ENCODE measurements at places on chromosomes 6 and 20.

GRCh38 chr6:26556263-26557070 lies 18.3 kb downstream of the HMGN4 start:
- DNase-seq: peak; percentile 84

GRCh38 chr20:8121666-8122065 lies 10.4 kb upstream of the PLCB1 start:
- DNase-seq: no peak

GRCh38 chr6:109348226-109348625 lies 34.0 kb downstream of the CD164 start:
- no peak for DNase-seq

DNA sequence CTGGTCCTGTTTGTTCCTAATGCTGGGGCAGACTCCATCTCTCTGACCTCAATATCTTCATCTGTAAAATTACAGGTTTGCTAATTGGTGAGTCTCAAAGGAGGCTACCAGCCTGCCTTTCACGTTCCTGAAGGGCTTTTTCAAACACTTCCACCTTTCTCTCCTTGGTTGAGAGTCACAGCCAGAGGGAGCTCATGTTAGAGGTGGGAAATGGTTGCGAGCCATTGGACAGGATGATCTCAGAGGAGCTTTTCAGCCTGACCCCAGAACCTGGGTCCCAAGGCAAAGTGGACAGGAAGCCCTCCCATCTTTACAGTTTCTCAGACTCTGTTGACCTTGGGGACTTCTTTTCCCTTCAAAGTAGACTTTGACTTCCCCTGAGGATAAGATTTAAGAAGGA lies 37.6 kb downstream of the NDUFAF5 start:
- no peak for DNase-seq

- DNase-seq: no peak
These were observed 41.3 kb downstream of the KIAA1755 start for GRCh38 chr20:38219006-38219950.

DNA sequence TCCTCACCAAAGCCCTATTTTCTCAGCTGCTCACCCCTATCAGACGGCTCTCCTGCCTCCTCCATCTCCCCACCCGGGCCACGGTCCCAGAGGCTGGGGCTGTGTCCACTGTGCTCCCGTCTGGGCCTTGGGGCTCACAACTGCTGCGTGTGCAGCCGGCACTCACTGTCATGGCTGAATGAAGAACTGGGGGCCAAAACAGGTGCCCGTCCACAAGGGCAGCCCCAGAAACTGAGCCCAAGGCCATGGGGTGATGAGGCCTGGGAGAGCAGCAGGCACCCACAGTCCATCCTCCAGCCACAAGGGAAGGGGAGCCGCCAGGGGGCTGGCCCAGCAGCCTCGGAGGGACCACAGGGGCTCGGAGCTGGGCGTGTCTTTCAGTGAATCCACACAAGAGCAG lies 159.5 kb downstream of the DLL1 start:
- no peak for DNase-seq

- DNase-seq: no peak
These were observed 652.7 kb downstream of the PHF3 start for GRCh38 chr6:64288351-64288750.

DNA sequence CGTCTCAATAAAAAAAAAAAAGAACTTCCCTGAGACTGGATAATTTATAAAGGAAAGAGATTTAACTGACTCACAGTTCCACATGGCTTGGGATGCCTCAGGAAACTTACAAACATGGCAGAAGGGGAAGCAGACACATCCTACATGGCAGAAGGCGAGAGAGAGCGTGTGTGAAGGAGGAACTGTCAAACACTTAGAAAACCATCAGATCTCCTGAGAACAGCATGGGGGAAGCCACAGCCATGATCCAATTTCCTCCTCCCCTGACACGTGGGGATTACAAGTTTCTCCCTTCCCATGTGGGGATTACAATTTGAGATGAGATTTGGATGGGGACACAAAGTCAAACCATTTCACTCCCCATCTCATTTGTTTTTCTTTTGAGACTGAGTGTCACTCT lies 46.6 kb upstream of the TFAP2C start:
- DNase-seq: no peak

DNA sequence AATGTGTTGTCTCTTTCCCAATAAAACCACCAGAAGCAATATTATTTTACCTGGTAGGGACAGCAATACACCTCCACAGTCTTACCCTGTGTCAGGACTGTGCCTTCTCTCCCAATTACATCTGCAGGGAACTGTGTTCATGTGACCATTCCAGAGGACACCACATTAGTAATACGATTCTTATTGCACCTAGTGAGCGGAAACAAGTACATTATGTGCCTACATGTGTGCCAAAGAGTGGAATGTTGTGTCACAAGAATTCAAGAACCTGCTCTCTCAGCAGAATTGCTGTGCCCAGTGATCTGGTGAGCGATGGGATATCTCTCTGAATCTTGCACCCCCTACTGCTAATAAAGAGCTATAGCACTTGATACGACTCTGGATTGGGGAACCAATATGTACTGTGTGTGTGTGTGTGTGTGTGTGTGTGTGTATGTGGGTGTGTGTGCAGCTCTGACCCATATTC lies 57.4 kb upstream of the FOXC1 start:
- DNase-seq: no peak

GRCh38 chr20:23874747-23875146 lies 4.8 kb downstream of the CST5 start:
- DNase-seq: no peak

DNA sequence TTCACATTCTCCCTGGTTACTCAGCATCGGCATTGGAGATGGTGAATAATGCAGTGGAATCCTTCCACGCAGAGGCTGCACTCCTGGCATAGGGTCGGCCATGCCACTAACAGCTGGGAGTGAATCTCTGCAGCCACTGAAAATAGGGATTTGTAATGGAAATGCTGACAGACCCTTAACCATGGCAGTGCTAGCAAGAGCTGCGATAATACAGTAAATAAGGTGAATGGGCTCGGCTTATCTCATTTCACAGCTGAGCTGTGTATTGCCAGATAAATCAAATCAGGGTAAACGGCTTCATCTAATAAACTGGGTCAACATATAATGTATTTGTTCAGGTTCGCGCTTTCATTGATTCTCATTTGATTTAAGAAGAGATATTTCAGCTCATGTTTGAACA lies 156.8 kb downstream of the SLC35B3 start:
- no peak for DNase-seq

GRCh38 chr20:61254881-61255626 lies 3.0 kb downstream of the CDH4 start:
- DNase-seq: no peak

DNA sequence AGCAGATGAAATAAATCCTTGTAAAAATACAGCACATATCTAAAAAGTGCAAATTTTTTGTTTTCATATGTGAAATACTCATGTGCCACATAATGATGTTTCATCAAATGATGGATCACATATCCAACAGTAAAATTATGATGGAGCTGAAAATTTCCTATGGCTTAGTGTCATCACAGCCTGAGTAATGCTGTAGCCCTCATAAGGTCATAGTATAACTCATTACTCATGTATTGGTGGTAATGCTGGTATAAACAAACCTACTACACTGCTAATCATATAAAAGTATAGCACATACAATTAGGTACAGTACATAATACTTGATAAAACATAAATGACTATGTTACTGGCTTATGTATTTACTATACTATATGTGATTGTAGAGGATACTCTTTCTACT lies 12.9 kb downstream of the TSPYL1 start:
- DNase-seq: no peak

DNA sequence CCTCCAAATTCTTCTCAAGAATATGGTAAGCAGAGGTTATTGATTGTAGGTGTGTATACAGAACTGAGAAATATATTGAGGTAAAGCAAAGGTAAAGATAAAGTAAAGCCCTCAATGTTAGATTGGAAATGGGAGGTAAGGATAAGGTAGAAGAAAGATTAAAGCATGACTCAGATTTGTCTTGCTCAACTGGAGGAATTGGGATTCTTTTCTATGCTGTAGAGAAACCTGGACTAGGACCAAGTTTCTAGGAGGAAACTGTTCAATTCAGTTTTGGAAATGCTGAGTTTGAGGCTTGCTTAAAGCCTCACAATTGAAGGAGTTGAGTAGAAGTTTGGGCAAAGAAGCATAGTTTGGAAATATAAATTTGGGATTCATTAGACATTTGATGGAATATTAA lies 634.0 kb upstream of the PTCHD4 start:
- DNase-seq: no peak

DNA sequence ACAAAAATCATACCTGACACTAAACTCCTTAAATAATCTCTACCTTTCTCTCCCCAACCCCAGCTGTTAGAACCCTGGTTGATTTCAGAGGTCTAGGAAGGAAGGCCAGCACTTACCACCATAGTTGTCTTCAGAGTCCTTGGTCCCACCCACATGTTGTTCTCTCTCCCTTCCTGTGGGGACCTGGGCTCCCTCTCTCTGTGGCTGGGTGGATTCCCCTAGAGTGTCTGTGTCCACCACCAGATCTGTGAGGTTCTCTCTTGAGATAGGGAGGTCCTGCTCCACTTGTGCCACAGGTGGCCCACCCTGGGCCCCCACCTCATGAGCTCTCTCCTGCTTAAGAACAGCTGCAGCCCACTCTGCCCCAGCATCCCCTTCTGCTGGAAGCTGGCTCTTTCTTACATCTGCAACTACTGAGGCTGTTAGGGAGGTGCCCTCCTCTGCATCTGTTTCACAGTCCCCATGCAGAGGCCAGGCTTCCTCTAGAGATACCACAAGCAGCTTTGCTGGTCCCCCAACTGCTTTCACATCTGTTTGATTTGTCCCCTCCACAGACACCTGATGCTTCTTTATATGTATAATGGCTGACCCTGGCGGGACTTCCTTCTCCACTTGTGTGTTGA lies 5.2 kb downstream of the MDC1 start:
- DNase-seq: no peak

- no peak for DNase-seq
These were observed 94.4 kb upstream of the SIRPA start for GRCh38 chr20:1800777-1801176.

DNA sequence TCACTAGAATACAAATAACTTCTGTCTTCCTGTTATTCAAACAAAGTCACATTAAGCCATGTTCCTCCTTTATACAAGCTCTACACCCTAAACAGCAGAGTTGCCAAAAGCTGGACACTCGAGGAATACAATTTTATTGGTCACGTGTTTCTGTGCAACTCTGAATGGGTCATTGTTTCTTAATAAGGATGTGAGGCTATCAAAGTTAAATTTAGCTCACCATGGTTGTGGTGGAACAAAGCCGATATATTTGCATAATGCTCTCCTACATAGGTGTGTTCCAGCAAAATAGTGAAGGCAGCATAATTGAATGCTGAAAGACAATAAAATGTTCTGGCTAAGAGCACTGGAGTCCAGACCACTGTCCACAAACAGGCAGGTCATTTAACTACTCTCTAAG lies 36.9 kb upstream of the CD2AP start:
- no peak for DNase-seq

DNA sequence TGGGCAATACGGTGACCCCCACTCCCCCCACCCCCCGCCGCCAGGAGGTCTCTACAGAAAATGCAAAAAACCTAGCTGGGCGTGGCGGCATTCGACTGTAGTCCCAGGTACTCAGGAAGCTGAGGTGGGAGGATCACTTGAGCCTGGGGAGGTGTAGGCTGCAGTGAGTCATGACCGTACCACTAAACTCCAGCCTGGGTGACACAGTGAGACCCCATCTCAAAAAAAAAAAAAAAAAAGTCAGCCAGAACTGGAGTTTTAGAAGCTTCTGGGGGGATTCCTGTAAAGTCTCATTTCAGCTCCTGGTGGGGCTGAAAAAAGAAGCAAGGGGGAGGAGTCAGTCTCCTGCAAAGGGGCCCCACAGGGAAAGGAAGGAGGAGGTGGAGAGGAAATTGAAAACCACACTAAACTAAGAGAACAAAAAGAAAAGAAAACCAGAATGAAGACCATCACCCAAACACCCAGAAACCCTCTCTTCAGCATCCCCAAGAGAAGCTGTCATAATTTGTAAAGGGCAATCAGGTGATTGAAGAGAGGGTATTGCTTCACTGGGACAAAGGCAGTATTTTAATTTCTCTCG lies 50.4 kb downstream of the NOL4L start:
- DNase-seq: no peak

DNA sequence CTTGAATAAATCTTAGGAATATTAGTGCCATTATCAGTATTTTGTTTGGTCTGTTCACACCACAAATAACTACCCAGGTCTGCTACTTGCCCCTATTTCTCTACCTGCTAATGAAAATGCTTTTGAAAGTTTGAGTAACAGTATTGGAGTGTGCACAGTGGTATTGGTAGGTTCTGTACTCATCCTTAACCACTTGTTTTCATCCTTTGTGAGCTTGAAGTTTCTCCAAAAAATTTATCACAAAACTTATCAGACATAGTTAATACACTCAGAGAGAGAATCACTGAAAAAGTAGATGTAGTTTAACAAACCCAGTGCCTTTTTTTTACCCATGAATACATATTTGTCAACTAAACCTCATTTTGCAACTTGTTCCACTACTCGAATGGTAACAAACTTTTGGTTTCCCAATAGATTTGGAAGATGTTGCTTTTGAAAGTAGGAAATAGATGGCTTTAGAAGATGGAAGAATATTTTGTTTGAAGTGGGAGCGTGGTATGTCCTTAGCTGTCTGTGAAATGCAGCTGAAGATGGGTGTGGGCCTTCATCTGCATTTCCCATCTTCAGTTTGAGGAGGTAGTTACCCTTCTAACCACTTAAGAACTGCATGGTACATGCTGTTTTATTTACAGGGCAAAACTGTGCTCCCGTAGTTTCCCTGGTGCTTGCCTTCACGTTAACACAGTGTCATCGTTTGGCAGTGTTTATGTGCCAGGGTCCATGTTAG lies 9.0 kb downstream of the PTPN1 start:
- no peak for DNase-seq

- peak; percentile 88 for DNase-seq
These were observed 2.1 kb downstream of the GNMT start for GRCh38 chr6:42962502-42963178.

- DNase-seq: no peak
These were observed 13.1 kb downstream of the STMN3 start for GRCh38 chr20:63640086-63640485.

Measured in NCI-H1694 (cell line).